ENCODE measurements at places on chromosomes 13 and 19.

DNA sequence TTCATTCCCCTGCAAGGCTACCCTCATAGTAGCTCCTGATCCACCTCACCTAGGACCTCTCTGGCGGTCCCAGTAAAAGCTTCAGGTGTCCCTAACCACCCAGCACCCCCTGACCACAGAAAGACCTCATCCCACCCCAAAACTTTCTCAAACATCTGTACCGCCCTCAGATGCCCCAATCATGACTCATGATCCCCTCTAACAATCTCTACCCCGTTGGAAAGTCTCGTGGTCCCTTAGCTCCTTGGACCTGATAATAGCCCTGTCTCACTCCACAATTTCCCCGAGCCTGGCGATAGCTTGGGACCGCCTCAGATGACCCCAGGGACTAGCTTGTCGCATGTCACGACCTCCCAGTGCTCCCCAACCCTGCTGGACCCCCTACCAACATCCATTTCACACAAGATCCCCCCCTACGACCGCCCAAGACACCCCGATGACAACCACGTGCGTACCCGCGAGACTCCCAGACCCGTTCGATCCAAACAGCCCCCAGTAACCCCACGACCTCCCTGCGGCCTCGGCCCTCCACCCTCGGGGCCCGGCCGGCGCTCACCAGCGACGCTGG lies 450 bp downstream of the NDUFA11 start:
- no peak for DNase-seq

- no peak for DNase-seq
These were observed 21.4 kb downstream of the SIAH3 start for GRCh38 chr13:45830121-45830520.

GRCh38 chr13:96229356-96229755 lies 139.4 kb downstream of the HS6ST3 start:
- DNase-seq: no peak

- no peak for DNase-seq
These were observed 8.2 kb downstream of the CAPN12 start for GRCh38 chr19:38736036-38736412.

DNA sequence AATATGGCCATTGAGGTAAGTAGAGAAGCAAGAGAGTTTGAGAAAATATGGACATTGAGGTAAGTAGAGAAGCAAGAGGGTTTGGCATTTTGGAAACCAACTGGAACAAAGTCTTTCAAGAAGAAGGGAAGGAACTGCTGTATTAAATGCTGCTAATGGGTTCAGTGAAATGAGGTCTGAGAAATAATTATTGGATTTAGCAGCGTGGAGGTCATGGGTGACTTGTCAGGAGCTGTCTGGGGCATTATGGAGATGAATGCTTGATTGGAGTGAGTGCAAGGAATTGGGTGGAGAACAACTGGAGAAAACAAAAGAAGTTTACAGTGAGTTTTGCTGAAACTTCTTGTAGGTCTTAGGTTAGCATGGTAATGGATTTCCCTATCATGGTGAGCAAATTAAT lies 232.3 kb downstream of the ATP8A2 start:
- no peak for DNase-seq

DNA sequence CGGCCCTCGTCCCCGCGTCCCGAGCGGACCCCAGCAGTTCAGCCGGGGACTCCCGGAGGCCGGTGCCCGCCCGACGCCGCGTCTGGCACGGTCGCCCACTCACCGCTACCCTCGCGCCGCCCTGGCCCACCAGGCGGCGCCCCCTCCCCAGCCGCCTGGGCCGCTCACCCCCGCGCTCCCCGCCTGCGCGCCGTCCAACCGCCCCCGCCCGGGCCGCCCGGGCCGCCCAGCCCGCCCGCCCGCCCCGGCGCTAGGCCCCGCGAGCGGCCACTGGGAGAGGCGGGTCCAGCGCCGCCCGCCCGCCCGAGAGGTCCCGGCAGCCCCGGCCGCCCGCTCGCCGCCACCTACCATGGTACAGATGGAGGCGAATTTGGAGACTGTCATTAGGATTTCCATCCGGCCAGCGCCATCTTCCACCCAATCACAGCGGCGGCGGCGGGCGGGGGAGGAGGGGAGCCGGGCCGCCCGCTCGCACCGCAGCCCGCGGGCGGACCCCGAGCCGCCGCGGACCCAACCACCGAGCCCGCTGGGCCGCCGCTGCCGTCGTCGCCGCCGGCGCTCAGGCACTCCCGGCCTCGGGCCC lies at the start of gene USP12:
TSS of gene USP12 (minus strand) at position 568 of the 583 bp plus-strand sequence. CDS start at position 396, 172 bp downstream.
- no peak for DNase-seq

- no peak for DNase-seq
These were observed 491 bp downstream of the CCER2 start for GRCh38 chr19:38911388-38912001.

Measured in NCI-H1105 (cell line).